ENCODE measurements at places on chromosomes 7 and 10.
A peak's percentile ranks its signal among the peaks of the same experiment; 100 is the strongest.

- DNase-seq: no peak
These were observed 34.7 kb downstream of the MRPS24 start for GRCh38 chr7:43834463-43835251.

GRCh38 chr10:100485801-100486495 is 23.1 kb downstream of the WNT8B start:
- DNase-seq: no peak

DNA sequence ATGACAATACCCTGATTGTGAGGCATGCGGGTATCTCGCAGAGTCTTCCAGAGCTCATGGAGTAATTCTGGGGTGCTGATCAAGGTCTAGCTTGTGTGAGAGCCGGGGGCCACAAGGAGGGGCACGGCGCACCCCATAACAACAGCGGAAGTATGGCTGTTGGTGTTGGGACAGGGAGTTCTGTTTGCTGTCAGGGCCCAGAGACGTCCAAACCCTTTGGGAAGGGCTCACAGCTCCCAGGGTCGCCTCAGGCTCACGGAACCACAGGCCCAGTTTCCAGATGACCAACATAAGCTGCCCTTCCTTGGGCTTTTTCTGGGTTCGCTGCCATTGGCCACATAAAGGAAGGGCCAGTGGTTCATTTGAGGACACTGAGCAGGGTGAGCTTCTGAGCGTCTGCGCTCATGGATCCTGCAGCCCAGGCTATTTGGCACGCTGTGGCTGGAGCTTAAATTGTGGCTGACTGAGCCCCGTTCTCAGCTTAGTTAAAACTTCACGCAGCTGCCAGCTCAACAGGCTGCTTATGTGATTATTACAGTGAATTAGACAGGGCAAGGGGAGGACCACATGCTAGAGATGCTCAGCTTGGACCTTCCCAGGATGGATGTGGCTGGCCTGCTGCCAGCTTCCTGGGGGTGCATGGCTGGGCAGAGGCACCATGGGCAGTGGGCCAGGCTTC is 92.3 kb downstream of the DNAJB6 start:
- DNase-seq: no peak

- DNase-seq: no peak
These were observed 78.0 kb upstream of the CTTNBP2 start for GRCh38 chr7:117951285-117951684.

DNA sequence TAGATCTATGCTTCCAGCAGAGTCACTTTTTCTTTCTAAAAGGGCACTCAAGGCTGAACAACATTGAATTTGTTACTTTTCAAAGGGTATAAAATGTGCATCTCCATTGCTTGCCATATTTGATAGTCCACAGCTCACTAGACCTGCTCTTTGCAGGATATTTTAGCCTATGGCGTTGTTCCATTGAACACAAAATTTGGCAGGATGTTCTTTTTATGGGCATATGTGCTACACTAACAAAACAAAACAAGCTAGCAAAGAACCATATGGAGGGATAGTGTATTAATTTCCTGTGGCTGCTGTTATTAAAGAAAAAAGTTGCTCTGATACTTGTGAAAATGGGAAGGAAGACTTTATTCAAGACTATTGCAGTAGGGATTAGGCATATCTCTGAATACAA is 828.7 kb downstream of the TYW1 start:
- DNase-seq: peak; percentile 91

GRCh38 chr10:57579926-57580325 is 687.8 kb downstream of the IPMK start:
- DNase-seq: no peak

GRCh38 chr10:81570349-81570748 is 304.6 kb upstream of the NRG3 start:
- no peak for DNase-seq

DNA sequence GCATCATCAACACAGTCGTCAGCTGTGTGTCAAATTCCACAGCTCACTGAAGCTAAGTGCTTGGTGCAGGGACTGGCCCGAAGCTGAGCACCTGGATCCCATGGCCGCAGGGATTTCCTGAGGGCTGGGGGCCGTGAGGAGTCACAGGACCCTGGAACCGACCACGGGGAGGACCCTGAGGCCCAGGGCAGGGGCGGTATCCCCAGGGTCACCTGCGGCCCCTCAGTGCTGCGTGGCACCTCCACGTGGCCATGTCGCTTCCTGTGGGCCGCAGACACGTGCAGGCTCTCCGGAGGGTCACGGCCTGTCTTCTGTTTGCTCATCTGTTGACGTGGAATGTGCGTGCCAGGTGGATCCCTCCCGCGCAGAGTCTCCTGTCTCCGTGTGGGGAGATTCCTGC is 53.4 kb downstream of the NKX6-2 start:
- no peak for DNase-seq

GRCh38 chr10:88108115-88108610 is 244.7 kb downstream of the PTEN start:
- peak; percentile 22 for DNase-seq

DNA sequence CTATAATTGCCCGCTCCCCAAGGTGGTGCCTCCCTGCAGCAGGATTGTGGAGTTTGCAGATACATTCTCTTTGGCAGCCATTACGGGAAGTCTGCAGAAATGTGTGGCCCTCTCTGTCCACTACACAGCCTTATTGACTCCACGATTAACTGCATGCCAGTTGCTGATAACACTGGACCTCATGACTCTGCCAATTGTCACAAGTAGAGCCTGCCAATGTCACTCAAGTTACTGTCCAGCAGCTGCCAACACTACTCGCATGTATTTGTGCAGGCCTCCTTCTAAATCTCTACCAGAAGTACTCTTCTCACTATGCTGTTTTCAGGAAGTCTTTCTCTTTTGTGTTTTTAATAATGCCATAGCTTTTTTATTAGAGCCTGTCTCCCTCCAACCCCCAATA is 128.8 kb downstream of the PPP1R3A start:
- no peak for DNase-seq

- no peak for DNase-seq
These were observed 22.6 kb upstream of the KBTBD2 start for GRCh38 chr7:32914184-32914583.

- DNase-seq: no peak
These were observed 95.7 kb downstream of the KCNMA1 start for GRCh38 chr10:77541944-77542343.

DNA sequence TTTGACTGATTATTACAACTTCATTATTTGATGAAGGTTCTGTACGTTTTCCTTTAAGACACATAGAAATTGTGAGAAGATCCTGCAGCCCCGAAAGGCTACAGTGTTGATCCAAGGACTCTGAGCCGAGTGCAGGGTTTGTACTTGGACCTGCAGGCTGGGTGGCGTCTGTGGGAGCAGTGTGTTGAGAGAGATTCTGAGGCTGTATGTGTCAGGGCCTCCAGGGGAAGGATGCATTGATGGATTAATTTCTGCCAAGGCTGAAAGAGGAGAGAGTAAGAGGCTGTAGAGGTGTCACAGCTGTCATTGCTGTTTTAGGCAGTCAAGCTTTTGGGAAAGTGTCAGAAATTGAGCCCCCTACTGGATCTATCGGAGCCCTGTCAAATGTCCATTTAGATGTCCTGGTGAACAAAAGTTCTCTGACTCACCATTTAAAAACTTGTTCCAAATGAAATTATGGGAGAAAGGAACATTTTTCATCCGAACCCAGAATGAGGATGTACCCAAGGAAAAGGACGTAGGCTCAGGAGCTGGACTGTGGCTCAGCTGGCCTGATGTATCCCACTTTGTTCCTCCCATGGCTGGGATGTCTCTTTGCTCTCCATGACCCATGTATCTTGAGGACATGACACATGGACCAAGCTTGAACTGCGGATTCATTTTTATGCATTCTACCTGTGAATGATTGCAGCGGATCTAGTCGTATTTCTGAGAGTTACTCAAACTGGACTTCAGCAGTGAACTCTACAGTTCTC is 102.2 kb downstream of the TCF7L2 start:
- no peak for DNase-seq

- no peak for DNase-seq
These were observed 14.9 kb upstream of the ADCK2 start for GRCh38 chr7:140657891-140658290.

DNA sequence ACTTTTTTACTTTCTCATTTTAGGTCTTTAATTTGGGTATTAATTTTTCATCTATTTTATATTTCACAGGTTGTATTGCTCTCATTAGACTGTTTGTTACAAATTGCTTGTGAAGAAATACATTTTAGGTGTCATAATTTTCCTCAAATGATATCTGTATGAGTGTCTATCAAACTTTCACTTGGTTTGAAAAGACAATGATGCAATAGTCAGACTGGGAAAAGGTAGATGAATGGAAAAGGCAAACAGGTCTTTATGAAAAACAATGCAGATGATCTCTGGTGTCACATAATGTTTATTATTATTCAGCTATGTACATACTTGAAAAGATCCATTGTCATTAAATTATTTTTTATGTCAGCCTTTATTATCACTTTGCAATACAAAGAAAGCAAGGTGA is 80.2 kb downstream of the PTPRZ1 start:
- DNase-seq: no peak

DNA sequence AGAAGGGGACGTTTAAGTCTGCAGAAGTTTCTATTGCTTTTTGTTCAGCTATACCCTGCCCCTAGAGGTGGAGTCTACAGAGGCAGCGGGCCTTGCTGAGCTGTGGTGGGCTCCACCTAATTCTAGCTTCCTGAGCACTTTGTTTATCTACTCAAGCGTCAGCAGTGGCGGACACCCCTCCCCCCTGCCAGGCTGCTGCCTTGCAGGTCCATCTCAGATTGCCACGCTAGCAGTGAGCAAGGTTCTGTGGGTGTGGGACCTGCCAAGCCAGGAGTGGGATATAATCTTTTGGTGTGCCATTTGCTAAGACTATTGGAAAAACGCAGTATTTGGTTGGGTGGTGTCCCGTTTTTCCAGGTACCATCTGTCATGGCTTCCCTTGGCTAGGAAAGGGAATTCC is 147.3 kb upstream of the PRPS1L1 start:
- DNase-seq: no peak

DNA sequence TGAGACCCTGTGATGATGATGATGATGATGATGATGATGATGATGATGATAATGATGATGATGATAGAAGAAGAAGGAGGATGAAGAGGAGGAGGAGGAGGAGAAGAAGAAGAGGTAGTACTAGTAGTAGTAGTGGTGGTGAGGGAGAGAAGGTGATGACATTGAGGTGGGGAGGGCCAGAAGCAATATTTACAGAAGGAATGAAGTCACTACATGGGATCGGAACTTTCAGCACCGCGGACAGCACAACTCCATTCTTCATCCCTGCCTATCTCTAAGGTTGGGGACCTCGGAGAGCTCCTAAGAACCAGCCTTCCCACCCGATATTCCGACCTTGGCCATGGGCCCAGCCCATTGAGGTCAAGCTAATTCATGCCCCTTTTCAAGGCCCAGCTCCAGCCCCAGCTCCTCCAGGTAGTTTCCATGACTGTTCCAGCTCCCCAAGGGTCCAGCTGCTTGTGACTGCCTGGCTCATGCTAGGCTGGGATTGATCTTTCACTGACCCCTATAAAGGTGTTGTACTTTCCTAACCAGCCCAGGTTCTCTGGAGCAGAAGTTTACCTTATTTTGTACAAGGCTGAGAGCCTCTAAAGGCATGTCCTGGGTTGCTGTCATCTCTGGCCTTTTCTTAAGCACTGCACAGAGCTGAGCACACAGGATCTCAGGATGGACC is 10.3 kb downstream of the CRHR2 start:
- no peak for DNase-seq

DNA sequence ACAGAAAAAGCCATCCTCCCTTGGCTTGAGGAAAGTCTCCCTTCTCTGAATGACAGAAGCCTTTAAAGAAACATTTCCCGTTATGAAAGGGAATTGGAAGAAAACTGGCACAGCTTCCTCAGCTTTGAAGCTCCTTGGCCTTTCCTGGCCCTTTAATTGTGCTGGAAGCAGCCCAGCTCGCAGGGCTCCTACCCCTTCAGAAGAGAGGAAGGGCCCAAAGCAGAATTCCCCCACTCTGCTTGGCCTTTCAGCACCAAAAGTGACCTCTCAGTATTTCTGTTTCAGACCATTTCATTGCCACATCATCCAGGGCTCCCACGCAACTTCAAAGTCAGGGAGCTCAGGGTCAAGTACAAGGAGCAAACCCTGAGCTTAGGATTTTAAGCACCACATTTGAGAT is 4.2 kb downstream of the AFAP1L2 start:
- DNase-seq: no peak

DNA sequence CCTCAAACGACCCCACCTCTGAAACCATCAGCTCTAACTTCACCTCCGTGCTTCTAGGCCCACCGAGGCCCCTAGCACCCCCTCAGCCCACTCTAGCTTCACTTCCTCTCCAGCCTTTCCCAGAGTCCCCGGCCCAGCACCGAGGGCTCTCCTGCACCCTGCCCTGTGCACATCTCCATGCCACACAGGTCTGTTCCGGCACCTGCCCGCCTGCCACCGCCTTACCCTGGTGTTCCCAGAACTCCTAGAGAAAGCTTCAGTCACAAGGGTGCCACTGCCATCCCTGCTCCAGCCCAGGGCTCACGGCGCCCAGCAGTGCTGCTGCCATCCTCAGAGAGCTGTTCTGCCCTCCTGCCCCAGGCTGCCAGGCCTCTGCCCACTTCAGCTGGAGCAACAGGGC is 61.3 kb upstream of the INSIG1 start:
- no peak for DNase-seq

DNA sequence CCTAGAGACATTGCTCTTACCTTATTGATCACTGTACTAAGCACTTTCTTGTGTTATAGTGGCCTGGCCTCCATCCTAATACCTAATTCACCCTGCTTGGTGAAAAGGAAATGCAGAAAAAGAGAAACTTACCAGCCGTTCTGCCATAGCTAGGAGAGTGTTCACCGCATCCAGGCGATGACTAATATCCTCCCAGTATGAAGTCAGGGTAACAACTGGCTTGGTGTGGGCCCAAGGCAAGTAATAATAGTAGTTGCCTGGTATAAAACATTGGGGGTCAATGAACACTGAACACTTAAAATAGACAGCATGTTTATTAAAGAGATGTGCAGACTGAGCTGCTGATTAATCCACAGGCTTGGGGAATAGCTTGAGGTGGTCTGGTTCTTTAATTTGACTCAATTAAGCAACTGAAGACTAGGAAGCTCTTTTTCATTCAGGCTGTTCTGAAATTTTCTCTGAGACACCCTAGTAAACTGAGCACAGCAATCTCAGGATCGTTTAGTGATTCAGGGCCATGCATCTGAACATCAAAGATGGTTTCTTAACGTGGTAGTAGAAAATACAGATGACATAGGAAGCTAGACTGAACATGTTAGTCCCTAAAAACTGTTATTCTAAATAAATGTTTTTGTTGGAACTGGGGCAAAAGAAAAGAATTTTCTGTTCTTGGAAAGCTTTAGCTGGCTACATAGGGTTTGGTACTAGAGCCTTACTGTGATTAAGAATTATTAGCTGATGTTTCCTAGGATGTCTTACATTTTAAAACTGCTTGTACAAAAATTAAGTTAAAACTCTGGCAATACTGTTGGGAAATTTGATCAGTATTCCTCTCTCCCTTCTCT is 102.2 kb downstream of the MYOF start:
- DNase-seq: no peak

Measured in NCI-H1694 treated with DMSO at 0.1 percent for 48 hours (cell line).